Activated T-cell treated with anti-CD3 and anti-CD28 coated beads for 24 hours (primary cell): ENCODE measurements at places on chromosomes 4 and X.

DNA sequence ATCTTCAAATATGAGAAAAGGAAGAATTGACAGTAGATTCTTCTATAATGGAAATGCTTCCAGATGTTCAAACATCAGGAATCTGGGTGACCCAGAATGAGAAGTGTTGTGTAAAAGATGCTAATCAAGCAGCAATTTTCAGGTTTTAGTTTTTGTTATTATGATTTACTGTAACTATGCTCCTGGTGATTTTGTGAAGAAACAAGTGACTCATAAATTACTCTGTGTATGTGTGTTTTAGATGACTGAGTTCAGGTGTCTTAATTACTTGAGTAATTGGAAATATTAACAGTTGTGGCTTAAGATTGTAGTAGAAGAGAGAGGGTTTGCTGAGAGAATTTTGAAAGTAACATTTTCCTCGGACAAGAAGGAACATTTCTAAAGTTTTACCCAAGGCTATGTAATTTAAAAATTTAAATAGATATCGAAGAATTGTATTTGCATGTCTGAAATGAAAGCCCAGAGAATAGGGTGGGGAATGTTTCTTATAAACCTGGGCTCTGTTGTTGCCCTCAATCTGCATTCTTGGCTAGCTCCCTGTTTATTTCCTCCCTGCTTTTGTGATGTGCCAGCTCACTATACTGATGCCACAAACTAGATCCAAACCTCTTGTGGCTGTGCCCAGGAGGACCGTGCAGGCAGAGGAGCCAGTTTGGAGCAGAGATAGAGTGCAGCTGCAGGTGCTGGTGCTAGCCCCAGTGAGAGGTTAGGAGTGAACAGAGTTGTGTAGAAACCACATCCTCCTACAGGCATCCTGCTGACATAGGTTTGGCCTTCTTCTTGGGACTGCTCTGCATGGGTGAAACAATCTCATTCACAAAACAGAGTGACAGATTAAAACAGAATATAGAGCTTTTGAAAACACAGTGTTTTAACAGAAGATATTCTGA is 25.4 kb upstream of the TNIP3 start:
- no peak for DNase-seq

GRCh38 chrX:9271789-9272525 is 192.9 kb upstream of the TBL1X start:
- DNase-seq = no peak

DNA sequence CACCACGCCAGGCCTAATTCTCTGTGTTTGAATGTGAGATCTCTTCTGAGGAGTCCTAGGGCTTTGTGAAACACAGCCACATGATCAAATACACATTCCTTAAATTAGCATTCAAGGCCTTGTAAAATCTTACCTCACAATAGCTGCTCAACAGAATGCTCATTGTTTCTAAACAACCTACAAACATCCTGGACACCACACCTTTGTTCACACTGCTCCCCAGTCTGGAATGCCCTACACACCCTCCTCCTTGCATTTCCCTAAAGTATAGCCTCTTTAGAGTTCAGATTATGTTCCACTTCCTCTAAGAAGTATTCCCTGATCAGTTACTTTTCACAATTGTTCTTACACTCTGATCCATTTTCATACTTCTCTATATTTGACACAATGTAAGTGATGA is 110.6 kb downstream of the AGTR2 start:
- DNase-seq = no peak

GRCh38 chr4:69064391-69064790 is 31.9 kb upstream of the UGT2B7 start:
- DNase-seq = no peak

GRCh38 chr4:127069675-127070074 is 563.1 kb upstream of the INTU start:
- DNase-seq = no peak

DNA sequence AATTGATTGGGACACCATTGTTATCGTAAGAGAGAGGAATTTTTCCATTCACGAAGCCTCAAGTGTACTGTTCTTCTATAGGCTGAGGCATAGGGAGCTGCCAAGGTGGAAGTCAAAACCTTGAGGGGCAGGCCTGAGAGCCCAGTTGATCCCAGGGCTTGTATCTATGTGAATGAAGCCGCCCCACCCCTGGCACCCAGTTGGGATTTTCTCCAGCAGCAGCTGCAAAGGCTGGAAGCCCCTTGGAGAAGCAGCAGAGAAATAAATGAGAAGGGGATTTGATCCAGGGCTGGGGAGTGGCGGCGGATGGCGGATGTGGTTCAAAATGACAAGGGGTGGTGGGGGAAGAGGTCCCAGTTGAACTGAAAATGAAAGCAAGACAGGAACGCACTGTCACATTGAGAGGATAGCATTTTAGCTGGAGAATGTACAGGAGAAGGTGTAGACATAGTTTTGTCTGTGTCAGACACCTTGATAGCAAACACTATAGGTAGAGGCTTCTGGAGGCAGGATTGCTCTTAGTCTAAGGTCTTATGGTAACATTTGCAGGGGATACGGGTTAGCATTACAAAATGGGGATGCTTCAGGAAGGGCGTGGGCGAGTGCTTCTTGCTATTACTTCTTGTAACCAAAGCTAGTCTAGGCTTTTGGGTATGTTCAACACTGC is 32.6 kb downstream of the DOCK11 start:
- peak; percentile 32 for DNase-seq

GRCh38 chrX:123487236-123487635 is 245.6 kb downstream of the THOC2 start:
- DNase-seq = no peak

- no peak for DNase-seq
These were observed 60.6 kb downstream of the HTRA3 start for GRCh38 chr4:8329859-8330761.
